ENCODE measurements at places on chromosomes 11 and 22.
A peak's percentile ranks its signal among the peaks of the same experiment; 100 is the strongest.

DNA sequence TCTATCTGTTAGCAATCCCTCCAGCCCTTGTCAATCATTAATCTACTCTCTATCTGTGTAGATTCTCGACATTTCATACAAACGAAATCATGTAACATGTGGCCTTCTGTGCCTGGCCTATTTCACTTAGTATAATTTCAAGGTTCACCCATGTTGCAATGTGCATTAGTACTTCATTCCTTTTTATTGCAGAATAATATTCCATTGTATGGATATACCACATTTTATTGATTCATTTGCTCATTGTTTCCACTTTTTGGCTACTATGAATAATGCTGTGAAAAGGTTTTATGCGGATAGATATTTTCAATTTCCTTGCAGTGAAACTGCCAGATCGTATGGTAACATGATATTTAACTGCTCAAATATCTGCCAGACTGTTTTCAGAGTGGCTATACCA lies 100.1 kb downstream of the MIAT start:
- DNase-seq, result no peak

GRCh38 chr11:41665441-41666360 lies 206.2 kb upstream of the LRRC4C start:
- DNase-seq, result no peak

DNA sequence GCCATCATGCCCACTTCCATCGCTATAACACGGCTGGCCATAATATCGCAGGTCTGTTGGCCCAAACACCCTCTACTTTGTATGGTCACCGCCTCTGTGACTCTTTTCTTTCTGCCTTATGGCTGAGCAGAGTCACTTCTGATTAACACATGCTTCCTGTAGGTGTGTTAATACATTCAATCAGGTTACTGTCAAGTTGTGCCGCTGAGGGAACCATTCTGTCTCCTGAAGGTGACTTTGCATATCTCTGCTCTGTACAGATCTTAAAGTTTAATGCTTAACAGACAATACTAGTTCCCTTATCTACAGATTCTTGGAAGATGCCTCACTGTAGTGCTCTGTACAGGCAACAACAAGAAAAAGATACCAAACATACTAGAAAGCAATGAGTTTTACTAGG lies 393.1 kb downstream of the CADM1 start:
- DNase-seq, result no peak

DNA sequence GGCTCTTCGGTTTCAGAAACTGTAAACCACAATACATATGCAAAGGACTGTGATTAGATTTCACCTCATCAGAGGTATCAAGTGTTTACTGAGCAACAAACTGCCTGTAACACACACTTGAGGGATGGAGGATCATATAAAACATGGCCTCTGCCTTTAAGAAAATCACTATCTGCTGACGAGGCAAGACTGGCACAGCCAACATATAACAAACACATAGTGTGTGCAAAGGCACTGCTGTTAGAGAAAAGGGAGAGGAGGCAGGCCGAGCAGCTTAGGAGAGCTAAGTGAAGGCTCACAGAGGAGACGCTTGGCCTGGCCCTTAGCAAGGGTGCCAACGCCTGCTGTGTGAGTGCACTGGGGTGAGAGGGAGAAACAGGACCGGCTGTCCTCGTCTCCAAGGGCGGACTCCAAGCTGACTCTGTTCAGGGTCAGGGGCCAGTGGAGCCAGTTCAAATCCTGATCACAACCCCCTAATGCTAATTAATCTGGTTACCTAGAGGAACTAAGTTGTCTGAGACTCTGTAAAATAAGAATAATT lies 48.2 kb downstream of the LRFN4 start:
- DNase-seq, result no peak

DNA sequence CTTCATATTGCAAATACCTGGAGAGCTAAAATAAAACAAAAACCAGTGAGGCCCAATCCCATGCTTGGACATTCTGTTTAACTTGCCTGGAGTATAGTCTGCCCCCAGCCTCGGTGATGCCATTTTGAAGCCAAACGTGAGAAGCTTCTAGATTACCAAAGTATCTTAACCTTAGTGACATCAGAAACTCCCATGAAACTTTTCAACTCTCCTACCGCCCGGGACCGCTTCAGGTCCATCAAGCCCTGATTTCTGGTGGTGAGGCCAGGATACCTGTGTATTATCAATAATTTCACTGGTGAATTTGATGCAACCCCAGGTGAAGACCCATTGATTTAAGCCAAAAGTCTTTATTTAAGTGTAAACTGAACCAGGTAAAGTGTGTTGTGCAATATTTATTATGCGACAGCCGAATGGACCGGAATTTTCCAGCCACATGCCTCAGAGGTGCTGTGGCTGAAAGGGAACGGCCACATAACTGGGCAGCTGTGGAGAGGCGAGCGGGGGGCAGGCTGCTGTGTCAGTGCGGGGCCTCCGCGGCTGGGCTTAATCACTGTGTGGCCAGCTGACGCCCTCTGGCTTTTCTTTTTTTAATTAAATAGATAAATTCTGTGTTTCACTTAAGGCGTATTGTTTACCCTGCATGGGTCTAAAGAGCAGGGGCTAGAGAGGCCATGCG lies 385.5 kb upstream of the B3GAT1 start:
- no peak for DNase-seq

GRCh38 chr11:59551659-59552521 lies 40.6 kb downstream of the OR4D9 start:
- DNase-seq, result peak; percentile 75

GRCh38 chr11:121613724-121614123 lies 161.0 kb upstream of the SORL1-AS1 start:
- no peak for DNase-seq

- no peak for DNase-seq
Observed at GRCh38 chr22:22976033-22976922, 88.7 kb downstream of the IGLL5 start.

GRCh38 chr22:20843501-20843900 lies 15.1 kb downstream of the PI4KA start:
- no peak for DNase-seq

- no peak for DNase-seq
Observed at GRCh38 chr22:44546686-44547310, 48.8 kb upstream of the RTL6 start.

DNA sequence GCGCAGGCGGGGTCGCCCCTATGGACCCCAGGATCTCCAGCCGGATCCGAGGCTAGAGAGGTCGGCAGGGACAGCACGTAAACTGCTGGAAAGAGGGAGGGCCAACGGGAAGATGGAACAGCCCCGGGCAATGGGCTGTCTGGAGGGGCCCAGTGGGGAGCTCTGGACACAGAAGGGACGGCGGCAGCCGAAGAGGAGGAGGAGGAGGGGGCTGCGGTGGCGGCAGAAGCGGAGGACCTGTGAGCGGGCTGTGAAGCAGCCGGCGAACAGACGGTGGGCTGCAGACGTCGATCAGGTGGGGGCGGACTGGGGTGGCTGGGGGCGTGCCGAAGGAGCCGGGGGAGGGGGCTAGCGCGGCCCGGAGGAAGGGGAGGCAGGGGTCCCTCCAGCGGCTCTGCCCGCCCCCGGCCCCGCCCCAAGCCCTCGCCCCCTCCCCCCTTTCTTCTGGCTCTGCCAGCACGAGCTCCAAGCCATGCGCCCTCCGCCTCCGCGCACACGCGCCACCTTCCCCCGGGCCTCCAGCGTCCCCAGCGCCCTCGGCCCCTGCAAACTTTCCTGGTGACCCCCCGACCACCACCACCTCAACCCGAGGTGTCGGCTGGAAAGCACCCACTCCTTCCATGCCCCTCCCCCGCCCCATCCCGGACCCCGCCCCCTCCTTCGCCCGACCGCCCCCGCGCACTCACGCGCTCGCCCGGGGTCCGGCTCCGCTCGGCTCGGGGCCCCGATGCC lies 432 bp downstream of the TNKS1BP1 start:
- DNase-seq, result no peak

GRCh38 chr11:66013762-66014100 lies 1.9 kb downstream of the CST6 start:
- no peak for DNase-seq

DNA sequence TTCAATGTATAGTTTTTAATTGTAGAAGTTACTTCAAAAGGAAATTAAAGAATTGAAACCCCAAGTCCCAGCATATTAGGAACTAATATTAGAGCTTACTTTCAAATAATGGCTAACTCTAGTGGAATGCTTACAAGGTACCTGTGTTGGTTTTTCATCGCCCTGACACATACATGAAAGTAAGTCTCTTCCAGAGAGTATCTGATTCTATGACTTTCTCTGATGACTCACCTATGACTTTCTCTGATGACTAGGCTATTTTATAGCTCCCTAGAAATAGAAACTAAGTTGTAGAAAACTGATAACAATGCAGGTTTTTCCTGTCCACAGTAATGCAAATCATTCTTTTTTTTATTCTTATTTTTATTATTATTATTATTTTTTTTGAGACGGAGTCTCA lies 33.6 kb upstream of the MMP7 start:
- no peak for DNase-seq

DNA sequence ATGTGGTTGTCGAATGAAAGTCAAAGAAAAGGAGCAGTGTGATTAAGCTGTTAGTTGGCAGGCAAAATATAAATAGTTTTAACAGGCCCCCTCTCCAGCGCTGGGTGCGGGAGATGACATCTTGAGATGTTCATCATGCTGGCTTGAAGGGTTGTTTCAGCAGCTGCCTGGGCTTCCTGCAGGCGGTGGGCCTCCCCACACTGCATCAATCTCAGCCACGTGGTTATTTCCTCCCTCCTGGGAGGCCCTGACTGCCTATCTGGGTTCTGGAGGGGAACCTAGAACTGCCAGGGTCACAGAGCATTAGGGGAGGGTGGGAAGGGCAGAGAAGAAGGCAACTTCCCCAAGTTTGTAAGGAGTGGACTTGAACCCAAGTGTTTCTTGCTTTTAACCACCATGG lies 173.3 kb upstream of the SYT13 start:
- DNase-seq, result no peak

DNA sequence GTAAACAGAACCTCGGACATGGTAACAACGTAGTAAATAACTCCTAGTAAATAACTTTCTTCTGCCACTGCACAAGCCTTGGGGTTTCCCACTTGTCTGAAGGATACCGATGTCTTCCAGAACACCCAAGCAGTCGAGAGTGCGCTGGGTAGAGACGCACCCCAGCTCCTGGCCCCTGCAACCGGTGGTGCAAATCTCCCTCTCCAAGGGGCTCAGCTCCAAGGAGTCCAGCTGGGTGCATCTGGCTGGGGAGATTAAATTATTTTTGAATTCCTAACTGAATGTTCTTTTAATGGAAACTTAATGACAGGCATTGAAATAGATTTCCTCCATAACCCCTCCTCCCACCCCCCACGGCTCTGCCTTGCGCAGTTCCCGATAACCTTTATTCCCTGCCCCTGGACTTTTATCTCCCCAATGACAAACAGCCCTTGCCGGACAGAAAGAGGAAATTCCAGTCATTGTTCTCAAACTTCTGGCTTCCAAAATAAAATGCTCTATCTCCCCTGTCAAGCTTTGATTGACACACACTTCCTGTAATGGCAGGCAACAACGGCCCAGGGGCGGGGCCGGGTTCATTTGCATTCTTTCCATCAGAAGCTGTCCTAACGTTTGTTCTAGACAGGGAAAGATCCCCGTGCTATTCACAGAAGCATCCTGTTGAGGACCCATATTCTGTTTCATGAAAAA lies 31.2 kb downstream of the KCNJ1 start:
- DNase-seq, result no peak

Data from KG1 (cell line).